ENCODE measurements at places on chromosomes 1 and 21. TPM values are rescaled to one million over a fixed set of nuclear protein-coding genes. Genes with fewer than 3 reads are reported as not detected.

DNA sequence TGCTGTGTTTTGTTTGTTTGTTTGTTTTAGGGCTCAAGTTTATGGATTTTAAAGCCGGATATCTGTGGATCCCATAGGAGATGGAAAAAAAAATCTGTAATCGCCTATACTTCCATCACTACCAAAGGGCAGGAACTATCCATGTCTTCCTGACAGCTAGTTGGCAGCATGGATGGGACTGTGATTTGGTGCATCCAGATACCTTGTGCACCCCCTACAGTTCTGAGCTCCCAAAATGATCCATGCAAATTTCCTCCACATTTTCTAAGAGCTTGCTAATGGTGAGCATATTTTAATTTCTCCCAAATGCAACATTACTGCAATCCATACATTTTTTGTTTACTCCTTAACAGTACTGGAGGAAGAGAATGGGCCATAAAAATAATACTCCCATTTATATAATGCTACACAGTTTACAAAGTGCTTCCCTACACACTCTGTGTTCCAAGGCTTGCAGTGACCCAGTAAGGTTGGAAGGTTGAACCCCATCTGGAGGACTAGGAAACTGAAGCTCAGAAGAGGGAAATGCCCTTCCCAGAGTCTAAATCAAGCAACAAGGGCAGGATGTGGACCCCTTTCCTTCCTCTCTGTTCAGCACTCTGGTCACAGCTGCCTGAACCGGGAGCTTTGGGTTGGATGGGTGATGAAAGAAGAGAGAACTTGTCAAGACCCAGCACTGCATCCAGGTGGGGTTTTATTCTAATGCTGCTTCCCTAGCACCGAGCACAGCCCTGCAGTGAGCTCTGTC lies 48.0 kb downstream of the CAPN8 start:
- no peak for DNase-seq

DNA sequence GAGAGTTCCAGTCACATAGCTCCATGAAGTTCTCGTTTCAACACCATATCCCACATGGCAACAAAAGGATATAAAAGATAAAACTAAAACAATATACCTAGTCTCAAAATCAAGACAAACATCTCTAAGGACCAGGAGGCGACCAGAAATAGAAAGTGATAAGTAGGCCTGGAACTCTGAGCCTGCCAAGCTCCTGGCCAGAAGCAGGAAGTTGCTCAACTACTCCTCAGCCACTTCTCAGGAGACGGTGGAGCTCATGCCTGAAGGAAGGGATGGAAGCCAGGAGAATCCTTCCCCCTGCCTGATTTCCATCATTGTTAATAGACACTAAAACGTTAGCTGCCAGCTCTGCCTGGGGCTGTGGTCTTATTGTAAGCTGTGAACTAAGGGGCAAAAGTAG lies 94.7 kb downstream of the DISP1 start:
- no peak for DNase-seq

STPG1 gene
- total RNA-seq = 4.9 TPM

GRCh38 chr1:243409284-243409683 lies 153.4 kb downstream of the SDCCAG8 start:
- no peak for DNase-seq

DNA sequence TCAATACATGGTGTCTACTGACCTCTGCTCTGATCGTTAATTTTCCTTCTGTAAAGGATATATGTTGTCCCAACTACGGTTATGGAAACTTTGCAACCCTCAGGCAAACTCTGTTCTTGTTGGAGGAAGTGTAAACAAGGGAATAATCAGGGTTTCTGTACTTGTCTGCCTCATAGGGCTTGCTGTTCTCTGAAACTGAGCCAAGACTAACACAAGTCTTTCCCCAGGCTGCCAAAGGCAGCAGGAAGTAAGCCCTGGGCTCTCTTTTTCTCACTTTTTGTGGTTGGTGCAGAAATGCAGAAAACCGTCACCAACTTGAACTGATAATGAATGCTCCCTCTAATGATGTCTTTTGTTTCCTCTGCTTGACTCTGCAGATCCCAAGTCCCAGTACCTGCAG lies 7.6 kb downstream of the CYP4X1 start:
- DNase-seq = no peak

OLIG2 gene
- not detected for total RNA-seq

OR2T33 gene
- total RNA-seq = not detected

- no peak for DNase-seq
Measured at GRCh38 chr1:229094476-229095311, 176.2 kb upstream of the RAB4A start.

DNA sequence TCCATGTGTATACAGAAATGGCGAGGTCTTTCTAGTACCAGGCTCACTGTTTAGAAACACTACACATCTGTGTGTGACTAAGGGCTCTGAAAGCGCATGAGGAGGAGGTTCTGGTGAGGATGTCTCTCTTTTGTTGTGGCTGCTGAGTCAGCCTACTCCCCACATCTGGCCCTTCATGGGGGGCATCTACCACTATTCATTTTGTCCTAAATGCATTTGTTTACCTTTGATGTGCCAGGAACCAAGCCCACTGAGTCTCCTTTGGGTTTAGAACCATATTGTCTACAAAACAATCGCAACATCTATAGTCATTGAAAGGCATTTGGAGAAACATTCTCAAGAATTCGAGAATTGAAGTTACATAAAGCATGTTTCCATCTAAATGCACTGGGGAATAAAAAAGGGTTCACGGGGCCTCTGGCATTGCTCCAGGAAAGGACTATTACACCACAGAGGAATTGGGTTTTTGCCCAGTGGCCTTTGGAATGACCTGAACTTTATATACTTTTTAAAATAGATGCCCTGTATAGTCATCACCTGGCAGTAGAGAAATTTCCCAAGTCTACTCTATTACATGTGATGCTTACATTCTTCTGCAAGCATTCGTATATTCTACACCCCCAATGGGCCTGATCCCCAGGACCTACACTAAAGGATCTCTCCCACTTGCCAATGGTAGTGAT lies 35.1 kb upstream of the ADORA3 start:
- no peak for DNase-seq

- DNase-seq = no peak
Measured at GRCh38 chr1:111777301-111777700, 21.6 kb downstream of the DDX20 start.

- no peak for DNase-seq
Measured at GRCh38 chr21:31577271-31577670, 82.2 kb upstream of the SOD1 start.

DNA sequence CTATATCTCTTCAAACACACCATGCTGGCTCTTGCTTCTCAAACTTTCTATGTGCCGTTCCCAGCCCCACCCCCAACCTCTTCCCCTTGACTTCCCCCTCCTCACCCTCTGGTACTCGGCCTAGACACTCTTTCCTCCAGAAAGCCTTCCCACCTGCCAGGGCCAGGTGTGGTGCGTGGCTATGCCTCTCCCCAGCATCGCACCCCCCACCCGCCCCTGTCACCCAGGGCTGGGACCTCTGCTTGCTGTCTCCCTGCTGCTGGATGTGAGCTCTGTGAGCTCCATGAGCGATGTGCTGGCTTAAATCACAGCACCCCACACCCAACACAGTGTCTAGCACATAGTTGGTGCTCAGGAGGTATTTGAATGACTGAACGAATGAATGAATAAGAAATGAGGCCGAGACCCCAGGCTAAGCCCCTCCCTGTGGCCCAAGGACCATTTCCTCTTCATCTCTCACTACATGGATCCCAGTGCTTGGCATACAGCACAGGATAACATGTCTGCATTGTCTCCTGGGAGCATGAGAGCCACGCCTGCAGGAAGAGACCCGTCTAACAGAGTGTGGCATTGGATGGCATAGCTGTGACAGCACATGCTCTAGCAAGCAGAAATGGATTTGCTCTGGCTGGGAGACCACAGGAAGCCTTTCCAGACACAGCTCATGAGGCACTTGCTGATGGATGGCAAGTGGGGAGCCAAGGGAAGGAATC lies 19.7 kb downstream of the TNNT2 start:
- peak; percentile 49 for DNase-seq

FAM131C gene
- total RNA-seq = 5.4 TPM

DNA sequence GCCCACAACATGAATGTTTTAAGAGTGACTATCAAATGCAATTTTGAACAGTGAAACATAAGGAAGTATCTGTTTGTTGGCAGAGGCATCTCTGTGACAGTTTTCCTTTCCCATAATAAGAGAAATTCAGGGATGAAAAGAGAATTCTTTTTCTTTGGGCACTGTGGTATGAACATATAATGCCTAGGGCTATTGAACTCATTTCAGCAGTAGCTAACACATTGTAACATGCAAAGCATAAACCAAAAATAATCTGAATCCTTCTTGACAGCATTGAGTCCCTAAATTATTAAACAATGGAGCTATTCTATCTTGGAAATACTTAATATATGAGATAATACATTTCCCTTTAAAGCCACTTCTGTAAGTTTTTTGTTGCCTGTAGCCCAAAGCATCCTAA lies 633.0 kb upstream of the B3GALT2 start:
- no peak for DNase-seq

DNA sequence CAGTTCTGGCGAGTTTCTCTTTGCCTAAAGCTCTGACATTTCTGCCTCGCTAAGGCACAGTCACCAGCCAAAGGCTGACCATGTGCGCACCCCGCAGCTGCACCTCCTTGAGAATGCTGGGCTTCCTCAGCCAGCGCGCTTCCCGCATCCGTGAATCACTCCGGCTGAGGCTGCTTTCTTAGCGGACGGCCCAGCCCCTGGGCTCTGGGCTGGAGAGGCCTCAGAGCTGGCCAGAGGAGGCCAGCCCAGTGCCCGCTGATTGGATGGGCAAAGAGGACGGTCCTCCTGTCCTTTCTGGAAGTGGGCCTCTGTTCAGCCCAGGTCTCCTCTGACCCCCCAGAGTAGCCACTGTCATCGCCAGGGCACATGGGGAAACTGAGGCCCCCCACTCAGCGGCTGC lies 56.1 kb downstream of the PRDM16 start:
- DNase-seq = no peak

DNA sequence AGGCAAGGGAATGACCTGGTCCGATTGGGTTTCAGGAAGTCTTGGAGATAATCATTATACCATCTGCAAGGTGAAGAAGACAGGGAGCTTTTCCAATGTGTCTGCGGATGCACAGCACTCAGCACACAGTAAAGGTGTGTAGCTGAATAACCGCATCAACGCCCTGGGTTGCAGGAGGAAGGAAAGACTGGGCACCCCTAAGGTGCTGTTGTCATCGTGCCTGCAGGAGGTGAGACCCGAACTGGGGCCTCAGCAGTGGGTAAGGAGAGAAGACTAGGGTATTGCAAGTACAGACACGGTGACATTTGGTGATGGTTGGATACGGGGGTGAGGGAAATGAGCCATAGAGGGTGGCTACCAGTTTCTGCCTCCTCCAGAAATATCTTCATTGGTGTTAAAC lies 1.1 kb upstream of the TRIM62 start:
- no peak for DNase-seq

VWA1 gene
- total RNA-seq = 13.7 TPM

LCE1B gene
- total RNA-seq = not detected

DNA sequence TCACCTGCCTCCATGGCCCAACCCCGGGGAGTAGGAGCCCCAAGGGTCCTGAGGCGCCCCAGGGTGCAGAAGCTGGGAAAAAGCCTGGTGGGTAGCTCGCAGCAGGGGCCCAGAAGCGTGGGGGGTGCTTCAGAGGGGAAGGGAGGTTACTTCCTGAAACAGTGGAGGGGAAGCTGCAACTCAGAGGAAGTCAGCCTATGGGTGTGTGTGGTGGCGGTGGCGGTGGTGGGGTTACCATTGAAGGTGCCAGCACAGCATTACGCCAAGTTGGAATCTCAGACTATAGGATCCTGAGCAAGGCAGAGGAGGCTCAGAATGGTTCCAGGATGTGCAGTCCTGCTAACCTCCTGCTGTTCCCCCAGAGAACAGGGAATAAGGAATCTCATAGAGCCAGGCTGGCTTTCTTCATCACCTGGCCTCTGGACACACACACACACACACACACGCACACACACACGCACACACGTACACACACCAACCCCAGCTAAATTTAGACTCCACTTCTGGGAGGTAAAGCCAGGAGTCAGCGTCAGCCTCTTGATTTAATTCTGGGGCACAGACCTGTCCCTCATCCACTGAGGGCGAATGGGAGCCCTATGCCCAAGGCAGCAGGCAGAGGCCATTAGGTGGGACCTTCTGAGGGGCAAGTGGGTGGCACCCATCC lies 1.3 kb downstream of the DENND4B start:
- peak; percentile 69 for DNase-seq

GRCh38 chr1:152185544-152186391 lies 26.7 kb upstream of the RPTN start:
- DNase-seq = no peak

DNA sequence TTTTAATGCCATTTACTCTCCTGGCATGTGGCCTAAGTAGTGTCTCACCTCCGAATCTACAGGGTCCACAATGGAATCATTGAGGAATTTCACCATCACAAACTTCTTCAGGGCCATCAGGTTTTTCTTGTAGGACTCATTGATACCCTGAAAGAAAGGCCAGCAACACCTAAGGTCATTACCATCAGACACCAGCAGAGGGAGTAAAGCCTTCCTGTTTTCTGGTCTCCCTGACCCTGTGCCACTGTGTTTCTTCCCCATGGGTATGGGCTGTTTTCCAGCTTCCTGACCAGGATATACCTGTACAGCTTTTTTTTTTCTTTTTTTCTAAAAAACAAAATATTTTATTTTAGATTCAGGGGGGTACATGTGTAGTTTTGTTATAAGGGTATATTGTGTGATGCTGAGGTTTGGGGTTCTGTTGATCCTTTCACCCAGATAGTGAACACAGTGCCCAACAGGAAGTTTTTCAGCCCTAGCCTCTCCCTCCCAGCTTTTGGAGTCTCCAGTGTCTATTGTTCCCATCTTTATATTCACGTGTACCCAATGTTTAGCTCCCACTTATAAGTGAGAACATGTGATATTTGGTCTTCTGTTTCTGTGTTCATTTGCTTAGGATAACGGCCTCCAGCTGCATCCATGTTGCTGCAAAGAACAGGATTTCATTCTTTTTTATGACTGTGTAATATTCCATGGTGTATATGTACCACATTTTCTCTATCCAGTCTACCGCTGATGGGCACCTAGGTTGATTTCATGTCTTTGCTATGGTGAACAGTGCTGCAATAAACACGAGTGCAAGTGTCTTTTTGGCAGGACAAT lies 18.3 kb downstream of the PPT1 start:
- DNase-seq = no peak

CDC7 gene
- 0.60 TPM for total RNA-seq

DNA sequence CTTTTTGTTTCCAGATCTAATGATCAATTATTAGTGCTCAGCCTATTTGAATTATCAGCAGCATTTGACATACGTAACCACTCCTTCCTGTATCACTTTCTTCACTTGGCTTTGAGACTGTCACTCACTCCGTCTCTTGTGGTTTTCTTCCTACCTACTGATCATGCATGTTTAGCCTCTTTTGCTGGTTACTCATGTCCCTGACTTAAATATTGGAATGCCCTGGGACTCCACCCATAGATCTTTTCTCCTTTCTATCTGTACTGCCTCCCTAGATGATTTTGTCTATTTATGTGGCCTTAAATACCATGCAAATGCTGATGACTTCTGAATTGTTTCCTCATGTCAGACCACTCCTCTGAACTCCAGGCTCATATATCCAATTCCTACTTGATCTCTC lies 57.7 kb upstream of the PDE4B start:
- no peak for DNase-seq

DNA sequence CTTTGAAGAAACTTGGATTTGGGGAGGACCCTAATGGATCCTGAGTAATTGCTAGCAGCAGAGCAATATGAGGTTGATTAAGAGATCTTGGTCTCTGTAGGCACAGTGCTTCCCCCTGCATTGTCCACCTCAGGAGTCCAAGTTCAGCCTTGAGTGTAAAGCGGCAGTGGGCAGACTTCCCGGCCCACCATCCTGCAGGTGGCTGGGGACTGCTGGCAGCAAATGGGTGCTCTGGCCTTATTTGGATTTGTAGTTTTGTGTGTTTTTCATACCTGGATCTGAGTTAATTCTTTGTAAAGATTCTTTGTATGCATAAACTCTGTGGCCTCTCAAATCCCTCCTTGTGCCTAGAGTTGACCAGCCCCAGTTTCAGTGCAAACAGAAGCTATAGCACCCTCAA lies 7.6 kb downstream of the BARHL2 start:
- no peak for DNase-seq

Data from left ventricle myocardium inferior (tissue), 1 donor.